ENCODE measurements at places on chromosomes 5 and 9.

DNA sequence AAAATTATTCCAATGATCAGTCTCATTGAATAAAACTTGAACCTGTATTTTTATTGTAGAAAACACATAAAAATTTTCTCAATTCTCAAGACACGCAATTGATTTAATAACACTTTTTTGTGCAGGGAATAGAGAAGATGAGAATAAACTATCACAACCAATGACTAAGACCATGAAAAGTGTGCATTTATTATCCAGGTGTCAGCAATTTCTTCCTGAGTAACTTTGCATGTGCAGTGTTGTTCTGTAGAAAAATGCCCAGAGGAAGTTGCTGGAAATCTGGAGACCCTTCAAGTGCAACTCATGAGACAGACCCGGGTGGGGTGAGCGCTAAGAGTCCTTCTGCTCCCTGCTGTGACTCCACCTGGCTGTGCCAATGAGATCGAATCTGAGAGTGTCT lies 405.7 kb downstream of the SEMA5A start:
- no peak for DNase-seq

GRCh38 chr5:6652025-6652424 lies 18.8 kb downstream of the SRD5A1 start:
- DNase-seq, result no peak

DNA sequence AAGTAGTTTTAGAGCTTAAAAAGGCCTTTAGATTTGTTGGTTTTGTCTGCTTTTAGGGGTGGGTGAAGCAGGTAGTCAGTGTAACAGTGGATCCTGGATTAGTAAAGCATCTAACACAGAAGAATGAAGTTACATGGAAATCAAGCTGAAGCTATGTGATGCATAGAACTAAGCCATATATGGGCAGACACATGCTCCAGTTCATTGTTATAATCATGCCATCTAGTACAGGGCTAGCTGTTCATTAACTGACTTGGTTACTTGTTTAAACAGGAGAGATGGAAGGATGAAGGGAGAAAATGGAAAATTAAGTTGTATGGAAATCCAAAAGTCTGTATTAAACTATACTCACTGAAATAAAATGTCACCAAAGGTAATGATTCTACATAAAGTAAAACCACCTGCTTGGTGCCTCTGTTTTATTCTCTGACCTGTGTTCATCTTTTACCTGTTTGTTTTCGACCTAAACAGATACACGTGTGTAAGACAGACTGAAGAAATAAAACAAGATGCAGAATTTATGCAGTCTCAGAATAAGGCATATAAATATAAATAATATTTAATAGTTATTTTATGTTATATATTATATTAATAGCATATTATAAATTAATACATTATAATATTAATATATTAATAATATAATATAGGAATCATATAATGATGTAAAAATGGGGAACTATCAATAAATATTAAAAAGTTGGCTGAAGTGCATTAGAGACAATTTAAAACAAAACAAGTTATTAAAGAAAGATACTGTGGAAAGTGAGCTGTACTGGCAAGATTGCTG lies 33.9 kb downstream of the MRPS30 start:
- no peak for DNase-seq

- DNase-seq, result no peak
Observed at GRCh38 chr5:179230061-179230461, 115.2 kb downstream of the ADAMTS2 start.

- DNase-seq, result no peak
Observed at GRCh38 chr5:180153099-180153498, 55.9 kb downstream of the RASGEF1C start.

DNA sequence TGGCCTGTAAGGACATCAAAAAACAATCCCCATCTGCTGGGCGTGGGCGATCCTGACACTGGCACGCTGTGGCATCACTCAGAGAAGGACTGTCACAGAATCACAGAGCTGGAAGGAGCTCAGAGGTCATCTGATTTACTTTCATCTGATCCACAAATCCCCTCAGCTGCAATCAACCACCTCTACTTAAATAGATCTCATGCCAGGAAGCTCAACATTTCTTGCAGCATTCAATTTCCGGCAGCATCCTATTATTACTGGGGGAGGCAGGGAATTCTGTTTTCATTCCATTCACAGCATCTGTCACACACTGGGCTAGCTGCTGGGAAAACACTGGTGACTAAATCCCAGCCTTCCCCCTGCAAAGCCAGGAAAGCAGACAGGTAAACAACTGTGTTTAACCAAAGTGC lies 38.3 kb downstream of the RETREG1 start:
- no peak for DNase-seq

DNA sequence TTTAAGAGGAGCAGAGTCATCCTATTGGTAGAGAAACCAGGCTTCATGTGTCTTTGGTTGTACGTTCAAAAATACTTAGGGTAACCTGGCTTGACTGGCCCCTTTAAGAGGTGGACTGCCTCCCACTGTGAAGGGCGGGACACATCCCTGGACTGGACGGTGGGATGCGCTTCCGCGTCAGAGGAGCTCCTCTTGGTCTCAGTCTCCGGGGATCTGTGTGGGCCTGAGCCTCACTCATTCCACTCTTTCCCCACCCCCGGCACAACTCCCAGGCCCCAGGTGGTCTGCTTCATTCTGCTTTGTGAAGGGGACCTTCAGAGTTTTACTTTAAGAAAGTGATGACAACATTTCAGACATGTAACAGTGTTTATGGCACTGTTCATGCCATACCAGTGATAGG lies 601.1 kb downstream of the IRX1 start:
- DNase-seq, result no peak

DNA sequence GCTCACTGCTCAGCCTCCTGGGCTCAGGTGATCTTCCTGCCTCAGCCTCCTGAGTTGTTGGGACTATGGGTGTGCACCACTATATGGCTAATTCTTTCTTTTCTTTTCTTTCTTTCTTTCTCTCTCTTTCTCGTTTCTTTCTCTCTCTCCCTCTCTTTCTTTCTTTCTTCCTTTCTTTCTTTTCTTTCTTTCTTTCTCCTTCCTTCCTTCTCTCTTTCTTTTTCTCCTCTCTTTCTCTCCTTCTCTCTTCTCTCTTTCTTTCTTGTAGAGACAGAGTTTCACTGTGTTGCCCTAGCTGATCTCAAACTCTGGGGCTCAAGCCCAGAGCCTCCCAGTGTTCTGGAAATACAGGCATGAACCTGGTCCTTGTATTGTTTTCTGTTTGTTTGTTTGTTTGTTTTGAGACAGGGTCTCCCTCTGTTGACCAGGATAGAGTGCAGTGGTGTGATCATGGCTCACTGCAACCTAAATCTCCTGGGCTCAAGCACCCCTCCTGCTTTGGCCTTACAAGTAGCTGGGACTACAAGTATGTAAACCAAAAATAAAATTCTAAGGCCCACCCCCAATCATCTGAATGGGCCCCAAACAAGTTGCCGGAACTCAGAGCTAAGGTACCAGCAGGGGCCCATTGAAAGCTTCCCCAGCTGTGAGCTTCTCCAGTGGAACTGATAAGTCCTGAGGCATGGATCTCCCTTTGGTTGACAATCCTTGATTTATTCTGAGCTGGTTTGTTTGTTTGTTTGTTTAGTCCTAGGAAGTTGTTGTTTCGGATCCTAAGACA lies 11.9 kb upstream of the BTF3 start:
- DNase-seq, result no peak

DNA sequence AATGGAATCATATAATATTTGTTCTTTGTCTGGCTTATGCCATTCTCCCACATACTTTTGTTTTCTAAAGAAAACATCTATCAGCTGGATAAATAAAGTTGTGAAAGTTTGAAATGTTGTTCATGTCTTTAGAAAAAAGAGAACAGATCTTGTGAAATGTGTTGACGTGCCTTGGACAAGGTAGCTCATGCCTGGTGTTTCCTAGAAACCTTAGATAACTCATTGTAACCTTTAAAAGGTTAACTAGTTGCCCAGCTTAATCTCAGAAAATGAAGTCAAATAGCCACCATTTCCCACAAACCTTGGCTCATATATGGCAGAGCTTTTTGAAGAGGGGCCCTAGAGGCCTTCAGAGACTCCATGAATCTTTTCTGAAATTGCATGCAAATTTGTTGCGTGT lies 15.3 kb downstream of the CDO1 start:
- no peak for DNase-seq

DNA sequence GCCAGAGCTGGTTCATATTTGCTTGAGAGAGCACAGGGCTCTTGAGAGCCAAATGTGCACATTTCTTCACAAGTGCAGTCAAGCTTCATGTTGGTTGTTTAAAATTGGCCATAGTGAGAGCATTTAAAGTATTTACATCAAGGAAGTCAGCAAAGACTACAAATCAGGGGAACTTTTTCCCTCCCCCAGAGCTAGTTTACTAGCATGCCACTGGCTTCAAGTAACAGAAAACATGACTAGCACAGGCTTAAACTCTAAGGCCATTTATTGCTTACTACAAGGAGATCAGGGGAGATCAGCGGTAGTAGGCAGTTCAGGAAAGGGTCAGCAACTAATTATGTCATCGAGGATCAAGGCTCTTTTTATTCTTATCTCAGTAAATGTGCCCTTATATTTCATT lies 11.0 kb upstream of the CCDC171 start:
- no peak for DNase-seq

DNA sequence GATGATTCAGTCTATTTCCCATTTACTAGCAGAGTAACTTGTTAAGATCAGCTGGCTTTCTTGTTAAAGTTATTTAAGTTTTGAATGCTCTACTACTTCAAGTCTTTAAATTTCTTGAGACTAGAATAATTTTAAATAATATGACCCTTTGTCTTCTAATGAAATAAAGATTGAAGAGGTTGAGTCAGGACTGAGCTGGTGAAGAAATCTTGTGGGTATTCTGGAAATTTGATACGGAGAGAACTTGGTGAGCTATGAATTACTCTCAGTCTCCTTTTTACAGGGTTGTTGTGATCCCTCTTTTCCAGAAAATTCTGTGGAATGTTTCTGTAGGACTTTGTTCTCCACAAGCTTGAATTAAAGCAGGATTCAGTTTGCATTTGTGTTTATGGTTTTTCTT lies 29.3 kb downstream of the RNF20 start:
- DNase-seq, result no peak

DNA sequence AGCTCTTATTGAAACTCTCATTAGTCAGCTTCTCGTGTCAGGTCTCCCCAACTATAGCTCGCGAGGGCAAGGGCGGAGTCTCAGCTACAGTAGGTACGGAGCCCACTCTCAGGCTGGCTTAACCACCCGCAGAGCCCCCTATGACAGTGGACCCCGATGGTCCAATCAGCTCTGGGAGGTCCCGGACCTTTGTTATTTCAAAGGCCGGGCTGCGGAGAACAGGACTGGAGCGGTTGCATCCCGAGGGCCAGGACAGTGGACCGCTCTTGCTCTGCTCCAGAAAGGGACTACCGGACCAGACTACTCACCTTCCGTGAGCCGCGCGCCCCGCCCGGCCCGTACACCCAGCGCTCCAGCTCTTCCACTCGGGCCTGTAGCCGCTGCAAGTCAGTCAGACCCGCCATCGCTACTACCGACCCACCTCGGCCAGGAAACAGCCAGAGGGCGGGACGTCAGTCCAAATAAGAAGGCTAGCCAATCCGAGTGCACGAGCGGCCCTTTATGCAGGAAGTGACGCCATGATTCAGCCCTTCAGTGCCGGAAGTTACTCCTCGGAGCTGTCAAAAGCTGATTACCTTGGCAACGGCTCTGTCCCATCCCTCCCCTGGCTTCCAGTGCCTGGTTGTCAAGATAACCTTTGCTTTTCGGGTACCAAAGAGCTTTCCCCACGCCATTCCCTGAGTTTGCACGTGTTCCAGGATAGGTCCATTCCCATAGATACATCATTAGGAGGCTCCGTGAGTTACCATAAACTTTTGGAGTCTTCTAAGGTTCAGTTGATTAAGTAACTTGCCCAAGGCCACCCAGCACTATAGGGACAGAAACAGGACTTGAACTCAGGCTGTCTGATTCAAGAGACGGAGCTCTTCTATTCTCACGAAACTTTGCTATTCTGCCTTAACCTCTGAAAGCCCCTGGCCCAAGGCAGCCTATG lies at the start of gene DCTN3:
Gene DCTN3, minus strand, starts transcription at position 435 of the 934 bp plus-strand sequence. Its CDS starts 31 bp downstream, at position 404.
- DNase-seq, result peak; percentile 78

- DNase-seq, result peak; percentile 70
Observed at GRCh38 chr9:124045076-124045829, 33.7 kb downstream of the LHX2 start.

DNA sequence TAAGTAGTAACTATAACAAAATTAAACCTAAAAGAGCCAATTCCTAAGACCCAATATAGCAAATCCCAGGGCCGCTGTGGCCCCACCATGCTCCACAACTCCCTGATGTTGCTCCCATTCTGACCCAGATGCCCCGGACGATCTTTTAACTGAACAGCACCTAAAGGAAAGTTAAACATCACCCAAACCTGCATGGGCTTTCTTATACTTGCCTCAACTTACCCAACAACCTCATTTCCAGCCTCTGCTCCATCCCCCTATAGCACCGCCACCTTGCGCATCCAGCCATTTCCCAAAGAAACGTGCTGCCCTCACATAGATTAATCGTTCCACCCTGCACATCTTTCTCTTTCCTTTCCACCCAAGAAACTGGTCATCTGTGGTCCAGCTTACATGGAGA lies 54.6 kb downstream of the ZNF354C start:
- no peak for DNase-seq

DNA sequence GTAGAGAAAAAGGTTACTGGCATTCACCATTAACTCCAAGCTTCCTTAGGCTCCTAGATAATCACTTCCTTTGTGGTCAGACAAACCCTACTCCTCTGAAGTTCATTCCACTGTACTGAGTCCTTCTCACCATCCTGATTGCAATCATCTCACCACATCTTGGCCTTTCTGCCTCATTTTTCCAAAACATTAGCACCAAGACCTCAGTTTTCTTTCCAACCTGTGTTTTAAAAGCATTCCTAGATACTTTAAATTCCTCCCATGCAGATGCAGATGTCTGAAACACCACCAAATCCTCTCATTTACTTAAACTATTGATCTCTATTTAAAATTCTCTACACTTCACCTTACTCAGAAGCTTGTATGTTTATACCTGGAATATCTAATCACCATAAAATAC lies 961.3 kb upstream of the CTNND2 start:
- DNase-seq, result peak; percentile 72

- DNase-seq, result no peak
Observed at GRCh38 chr9:99419070-99419469, 197.0 kb downstream of the SEC61B start.

DNA sequence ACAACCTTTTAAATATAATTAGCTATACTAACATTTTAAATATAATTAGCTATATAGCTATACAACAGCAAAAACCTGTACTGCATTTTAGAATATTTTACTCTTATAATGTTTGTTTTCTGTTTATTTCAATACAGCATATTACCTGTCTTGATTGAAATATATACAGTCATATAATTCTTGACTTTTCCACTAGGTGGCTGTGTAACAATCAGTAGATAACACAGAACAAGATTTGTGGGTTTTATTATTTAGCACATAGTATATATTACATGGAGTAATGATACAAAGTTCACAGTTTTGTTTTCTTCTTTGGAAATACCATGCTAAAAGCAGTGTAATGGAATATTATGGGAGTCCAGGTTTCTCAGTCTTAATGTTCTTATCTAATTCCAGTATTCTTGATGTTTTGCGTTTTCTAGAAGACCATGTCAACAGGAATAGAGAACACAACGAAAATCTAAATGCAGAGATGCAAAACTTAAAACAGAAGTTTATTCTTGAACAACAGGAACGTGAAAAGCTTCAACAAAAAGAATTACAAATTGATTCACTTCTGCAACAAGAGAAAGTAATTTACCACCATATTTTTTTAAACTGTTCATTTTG lies 13.3 kb downstream of the HMMR start:
- DNase-seq, result no peak

All from NCI-H226 (cell line).